ENCODE measurements at places on chromosomes 7 and 10.
A peak's percentile ranks its signal among the peaks of the same experiment; 100 is the strongest.

- DNase-seq: no peak
Measured at GRCh38 chr7:24980534-24981170, 674 bp upstream of the OSBPL3 start.

GRCh38 chr10:29240986-29241660, 47.7 kb upstream of the LYZL1 start:
- no peak for DNase-seq

GRCh38 chr7:144827621-144828020, 8.2 kb downstream of the TPK1 start:
- peak; percentile 85 for DNase-seq

- DNase-seq: no peak
Measured at GRCh38 chr7:41732843-41733306, 30.0 kb upstream of the INHBA start.

DNA sequence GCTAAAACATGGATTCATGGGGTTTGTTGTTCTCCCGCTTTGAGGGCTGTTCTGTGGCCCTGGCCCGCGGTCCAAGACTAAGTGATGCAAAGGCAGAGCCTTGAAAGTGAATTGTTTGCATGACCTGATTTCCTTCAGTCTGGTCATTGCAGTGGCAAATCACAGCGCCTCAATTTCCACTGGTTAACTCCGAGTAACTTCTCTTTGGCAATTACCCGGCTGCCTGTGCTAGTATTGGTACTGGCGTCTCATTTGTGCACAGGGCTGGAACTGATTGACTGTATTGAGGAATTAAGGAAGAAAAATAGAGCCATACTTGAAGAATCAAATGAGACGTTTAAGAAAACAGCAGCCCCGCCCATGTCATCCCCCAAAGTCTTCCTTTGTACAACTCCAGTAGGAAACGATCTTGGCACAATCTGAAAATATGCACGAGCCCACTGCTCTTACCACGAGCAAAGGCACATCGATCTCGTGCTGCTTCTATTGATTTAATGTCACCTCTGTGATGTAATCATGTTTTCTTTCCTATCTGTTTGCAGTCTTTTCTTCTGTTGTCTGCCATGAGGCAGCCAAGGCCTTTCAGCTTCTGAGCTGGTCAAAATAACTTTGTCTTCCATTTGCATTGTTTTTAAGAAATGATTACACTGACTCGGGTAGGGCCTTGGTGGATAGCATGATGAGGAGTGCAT, 60.6 kb upstream of the SHH start:
- DNase-seq: no peak
